Sciatic nerve (tissue), 2 donors: ENCODE measurements at places on chromosomes 2 and 18. TPM values are rescaled to one million over a fixed set of nuclear protein-coding genes. Genes with fewer than 3 reads are reported as not detected.

The CXCR4 gene
- 39.8 TPM for total RNA-seq

- DNase-seq = no peak
These were observed 23.3 kb downstream of the KCTD18 start for GRCh38 chr2:200486529-200486928.

- DNase-seq = no peak
These were observed 208.4 kb downstream of the LNPK start for GRCh38 chr2:175793648-175794047.

- no peak for DNase-seq
These were observed 76.6 kb upstream of the CAPN13 start for GRCh38 chr2:30883822-30884221.

DNA sequence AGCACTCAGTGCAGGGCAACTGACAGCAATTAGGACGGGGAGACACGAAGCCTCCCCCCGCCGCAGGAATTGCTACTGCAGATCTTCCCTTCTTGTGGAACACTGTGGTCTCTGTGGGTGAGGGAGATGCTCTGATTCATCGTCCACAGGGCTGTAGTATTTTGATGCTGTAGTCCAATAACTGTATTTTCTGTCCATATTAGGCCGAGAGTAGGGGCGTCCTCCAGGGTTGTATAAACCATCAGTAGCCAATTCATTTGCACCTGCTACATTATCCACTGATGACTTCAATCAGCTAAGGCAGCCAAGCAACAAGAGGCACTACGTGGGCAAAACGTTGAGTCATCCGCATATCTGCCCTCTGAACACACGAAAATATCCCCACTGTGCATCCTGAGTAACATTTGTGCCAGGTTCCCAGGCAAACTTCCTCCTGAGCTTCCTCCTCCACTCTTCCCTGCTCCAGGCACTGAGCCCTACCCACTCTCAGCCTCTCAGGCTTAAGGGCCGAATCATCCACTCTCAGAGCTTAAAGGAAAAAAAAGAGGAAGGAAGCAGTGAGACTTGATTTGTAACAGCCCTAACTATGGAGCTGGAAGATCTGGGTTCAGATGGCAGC lies 62.1 kb downstream of the LBH start:
- DNase-seq = no peak

DNA sequence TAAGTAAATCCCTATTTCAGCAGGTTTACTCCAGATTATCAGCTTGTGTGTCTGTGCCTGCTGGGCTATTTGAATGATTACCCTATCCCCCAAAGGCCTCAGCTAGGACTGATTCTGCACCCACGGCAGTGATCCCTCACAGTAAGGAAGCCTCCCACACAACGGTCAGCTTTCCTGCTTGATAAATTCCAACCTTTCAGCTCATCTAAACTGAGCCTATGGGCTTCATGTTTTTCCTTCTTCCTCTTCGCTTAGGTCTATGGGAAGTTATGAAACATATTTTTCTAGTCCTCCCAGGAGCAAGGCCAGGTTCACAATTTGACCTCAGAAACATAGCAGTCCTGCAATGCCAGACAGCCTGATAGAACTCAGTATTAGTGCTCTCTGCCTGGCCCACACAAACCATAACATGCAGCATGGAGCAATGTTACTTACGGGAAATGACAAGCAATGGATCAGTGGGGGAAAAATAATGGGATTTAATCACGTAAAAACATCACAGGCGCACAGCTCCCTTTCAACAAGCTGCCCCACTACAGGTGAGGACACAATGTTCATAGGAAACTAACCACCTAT lies 170.9 kb downstream of the ZNF521 start:
- DNase-seq = no peak

The CABYR gene
- total RNA-seq = 1.5 TPM

GRCh38 chr2:121038891-121039616 lies 245.9 kb downstream of the TFCP2L1 start:
- peak; percentile 22 for DNase-seq

- no peak for DNase-seq
These were observed 43.9 kb upstream of the RAPH1 start for GRCh38 chr2:203578759-203579643.

DNA sequence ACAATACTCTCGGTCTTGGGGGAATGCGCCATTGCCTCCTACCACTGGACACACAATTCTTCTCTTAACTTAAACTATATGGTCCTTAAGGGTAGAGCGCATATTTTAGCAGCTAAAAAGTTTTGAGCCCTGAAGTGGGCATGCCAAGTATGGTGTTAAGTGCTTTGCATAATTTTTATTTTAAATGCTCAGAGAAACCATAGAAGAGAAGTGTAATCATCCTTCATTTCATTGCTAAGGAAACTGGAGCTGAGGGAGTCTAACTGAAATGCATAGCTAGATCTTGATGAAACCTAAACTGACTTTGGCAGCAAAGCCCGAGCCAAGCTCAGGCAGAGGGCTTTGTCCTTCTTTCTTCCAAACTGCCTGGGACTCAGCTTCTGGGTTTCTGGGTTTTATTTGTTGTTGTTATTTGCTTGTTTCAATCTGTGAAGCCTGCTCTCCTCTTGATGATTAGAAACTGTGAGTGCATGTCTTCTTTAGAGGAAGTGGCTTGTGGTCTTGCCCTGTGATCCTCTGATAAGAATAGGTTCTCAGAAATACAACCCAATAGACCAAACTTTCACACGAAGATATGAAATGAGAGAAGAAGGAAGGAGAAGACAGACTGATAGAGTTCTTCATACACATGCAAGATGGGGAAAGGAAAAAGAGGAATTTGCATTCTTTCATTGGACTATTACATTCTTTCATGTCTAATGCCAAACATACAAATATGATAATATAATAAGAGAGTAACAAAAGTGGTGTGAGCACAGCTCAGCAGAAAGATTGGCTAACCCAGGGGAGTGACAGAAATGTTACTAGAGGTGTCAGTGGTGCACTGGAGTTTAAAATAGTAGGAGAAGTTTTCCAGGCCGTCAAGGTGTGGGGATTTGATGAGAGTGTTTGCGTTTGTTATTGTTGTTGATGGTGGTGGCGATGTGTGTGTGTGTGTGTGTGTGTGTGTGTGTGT lies 7.5 kb upstream of the RNF144A start:
- no peak for DNase-seq

GRCh38 chr2:216216951-216217903 lies 108.1 kb downstream of the XRCC5 start:
- no peak for DNase-seq

GRCh38 chr2:100809506-100809905 lies 10.4 kb upstream of the NPAS2 start:
- DNase-seq = no peak

- no peak for DNase-seq
These were observed 27.1 kb upstream of the TMEM178A start for GRCh38 chr2:39638581-39638980.

- DNase-seq = no peak
These were observed 48.7 kb downstream of the SERTAD2 start for GRCh38 chr2:64605026-64605471.

GRCh38 chr18:50633992-50634391 lies 74.1 kb downstream of the MAPK4 start:
- DNase-seq = no peak

GRCh38 chr2:119549241-119549640 lies 5.0 kb downstream of the CFAP221 start:
- DNase-seq = no peak

GRCh38 chr2:30987566-30987965 lies 150.7 kb downstream of the GALNT14 start:
- no peak for DNase-seq

The RNF103 gene
- total RNA-seq = 62.2 TPM

The NEU2 gene
- total RNA-seq = not detected

The CCBE1 gene
- 0.67 TPM for total RNA-seq

The FAM228A gene
- 3.9 TPM for total RNA-seq

The KCMF1 gene
- total RNA-seq = 64.8 TPM

GRCh38 chr2:73295751-73296400 lies 2.5 kb upstream of the EGR4 start:
- DNase-seq = no peak

DNA sequence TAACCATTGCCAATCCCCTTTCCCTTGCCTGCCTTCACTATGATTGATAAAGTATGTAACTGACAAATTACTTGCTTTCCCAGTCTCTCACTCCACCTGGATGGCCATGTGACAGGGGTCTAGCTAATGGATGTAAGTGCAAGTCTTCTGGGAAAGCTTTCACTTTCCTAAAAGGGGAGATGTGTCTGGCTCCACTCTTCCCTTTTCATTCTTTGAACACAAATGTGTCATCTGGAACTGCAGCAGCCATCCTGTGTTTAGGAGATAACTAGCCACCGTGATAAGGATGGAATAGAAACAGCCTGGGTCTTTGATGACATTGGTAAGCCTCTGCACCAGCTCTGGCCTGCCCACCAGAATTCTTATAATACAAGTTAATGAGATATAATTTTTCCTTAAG lies 38.2 kb downstream of the SNRPD1 start:
- DNase-seq = no peak

The FNDC4 gene
- 6.3 TPM for total RNA-seq
